ENCODE measurements at places on chromosomes 1 and 21.

DNA sequence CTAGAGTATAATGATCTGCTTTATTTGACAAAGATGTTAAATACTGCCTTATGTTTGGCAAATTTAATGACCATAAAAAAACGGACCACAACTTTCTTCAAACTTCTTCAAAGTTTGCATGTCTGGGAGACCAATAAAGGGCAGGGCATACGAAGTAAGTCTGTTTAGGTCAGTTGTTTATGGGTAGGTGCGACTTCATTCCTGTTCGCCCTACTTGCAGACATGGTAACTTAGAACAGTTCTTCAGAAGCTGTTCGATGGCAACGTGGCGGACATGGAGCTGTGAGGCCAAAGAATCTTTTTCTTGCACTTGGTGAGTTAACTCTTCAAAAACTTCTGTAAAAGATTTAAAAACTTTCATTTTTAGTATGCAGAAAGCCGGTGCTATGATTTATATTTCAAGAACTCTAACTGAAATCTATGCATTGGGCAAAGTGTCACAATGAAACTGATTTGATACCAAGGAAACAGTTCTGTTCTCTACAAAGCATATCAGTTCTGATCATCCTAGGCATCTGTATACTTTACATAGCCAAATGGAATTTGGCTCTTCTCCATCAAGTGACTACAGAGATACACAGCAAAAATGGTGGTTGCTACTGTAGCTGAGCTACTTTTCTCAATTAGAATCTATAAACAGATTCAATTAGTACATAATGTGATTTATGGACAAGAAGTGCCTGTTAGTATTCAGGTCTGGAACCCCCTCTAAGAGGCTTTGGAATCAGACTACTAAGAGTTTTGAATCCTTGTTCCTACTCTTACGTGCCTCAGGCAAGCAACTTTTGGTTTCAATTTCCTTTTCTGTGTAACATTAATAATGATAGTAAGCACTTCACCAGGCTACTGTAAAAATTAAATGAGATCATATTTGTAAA lies 25.7 kb downstream of the C21orf91 start:
- peak; percentile 57 for DNase-seq

- DNase-seq, result no peak
Observed at GRCh38 chr1:18751425-18751824, 108.0 kb downstream of the TAS1R2 start.

- no peak for DNase-seq
Observed at GRCh38 chr1:225766967-225767633, 10.5 kb upstream of the SRP9 start.

- no peak for DNase-seq
Observed at GRCh38 chr1:185663771-185664296, 70.4 kb upstream of the HMCN1 start.

GRCh38 chr1:94022471-94023189 lies 98.3 kb downstream of the ABCA4 start:
- DNase-seq, result no peak

DNA sequence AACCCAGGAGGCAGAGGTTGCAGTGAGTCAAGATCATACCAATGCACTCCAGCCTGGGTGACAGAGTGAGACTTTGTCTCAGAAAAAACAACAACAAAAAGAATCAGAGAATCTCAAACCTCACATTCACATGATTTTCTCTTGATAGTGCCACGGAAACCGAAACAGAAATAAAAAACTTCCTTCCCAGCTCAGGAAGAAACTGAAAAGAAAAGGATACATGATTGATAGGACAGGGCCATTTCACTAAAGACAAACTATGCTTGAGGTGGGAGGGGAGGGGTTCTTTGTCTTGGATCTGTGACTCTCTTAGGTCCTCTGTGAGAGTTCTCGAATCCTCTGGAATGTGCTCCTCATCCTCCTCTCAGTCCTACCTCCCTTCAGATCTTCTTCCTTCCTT lies 19.8 kb upstream of the CD53 start:
- DNase-seq, result no peak

Measured in inflammatory macrophage treated with lipopolysaccharide for 1 hour (primary cell).